NCI-H1105 (cell line): ENCODE measurements at places on chromosomes 6 and 20.

GRCh38 chr6:121443971-121444541, 8.6 kb downstream of the GJA1 start:
- DNase-seq, result no peak

DNA sequence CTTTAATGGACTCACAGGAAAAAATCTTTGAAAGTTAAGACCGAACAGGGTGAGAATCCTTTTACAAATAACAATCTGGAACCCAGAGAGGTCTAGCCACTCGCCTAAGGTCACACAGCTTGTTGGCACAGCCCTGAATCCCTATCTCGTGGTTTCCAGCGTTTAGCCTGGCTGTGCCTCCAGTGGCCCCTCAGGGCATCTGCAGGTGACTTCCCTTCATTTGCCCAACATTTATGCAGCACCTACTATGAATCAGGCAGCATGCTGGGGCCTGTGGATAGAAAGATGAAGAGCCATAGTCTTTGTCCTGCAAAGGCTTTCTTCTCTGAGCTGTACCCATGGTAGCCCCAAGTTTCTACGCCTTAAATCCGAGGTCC, 2.6 kb upstream of the NR2E1 start:
- no peak for DNase-seq

GRCh38 chr20:54585217-54585616, 109.8 kb downstream of the DOK5 start:
- DNase-seq, result no peak

DNA sequence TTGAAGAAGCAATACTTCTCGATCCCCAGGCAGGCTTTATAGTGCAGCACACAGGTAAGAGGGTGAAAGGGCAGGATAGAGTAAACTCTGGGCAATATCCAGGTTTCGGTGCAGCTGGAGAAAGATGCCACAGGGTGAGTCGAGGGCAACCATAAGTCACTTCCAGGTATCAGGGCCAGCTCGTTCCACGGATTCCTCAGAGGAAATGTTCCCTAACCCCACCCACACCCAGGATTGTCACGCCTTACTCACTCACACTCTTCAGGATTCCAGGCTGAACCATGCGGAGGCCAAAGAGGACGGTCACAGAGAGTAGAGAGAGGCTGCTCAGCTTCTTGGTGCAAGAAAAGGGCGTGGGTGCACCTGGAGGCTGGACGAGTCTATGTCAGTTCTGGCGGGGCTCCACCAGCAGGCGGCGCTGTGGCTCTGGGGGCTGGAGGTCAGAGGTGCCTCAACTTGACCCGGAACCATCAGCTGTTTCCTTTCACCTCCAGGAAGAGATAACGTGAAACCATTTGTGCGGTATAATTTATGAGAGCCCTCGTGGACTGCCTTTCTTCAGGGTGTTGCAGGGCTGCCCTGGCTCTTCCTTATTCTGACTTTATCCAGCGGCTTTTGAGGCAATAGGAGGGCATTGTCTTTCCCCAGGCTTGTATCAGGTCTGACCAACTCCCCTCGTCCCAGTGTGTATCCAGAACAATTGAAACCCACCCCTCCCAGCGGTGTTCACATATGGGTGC, 14.5 kb upstream of the WFDC12 start:
- DNase-seq, result no peak

DNA sequence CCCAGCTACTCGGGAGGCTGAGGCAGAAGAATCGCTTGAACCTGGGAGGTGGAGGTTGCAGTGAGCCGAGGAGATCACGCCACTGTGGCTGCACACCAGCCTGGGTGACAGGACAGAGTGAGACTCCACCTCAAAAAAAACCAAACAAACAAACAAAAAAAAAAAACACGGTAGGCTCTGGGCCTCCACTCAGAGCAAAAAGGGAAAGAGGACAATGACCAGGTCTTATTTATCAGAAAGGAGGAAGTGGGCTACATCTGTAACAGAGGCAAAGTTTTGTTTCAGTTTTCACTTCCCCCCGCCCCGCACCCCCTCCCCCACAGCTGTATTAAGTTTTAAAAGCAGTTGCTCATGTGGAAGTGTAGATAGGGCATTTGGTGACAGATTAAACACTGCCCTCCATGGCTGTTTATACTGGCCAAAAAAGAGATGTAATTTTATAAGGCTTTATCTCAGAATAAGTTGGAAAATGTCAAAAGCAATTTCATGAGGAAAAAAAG, 114.6 kb downstream of the RCAN2 start:
- no peak for DNase-seq

DNA sequence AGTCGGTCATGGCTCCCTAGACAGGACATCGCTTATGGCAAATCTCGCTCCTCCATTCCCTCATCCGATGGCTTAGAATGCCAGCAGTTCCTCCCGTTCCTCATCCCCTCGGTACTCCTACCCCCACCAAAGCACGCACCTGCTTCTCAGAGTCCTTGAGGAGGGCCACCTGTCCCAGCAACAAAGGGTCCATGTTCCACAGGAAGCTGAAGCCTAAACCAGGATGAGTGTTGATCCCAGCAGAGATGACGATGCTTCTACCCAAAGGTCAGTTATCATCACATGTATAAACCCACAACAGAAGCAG, 111.2 kb downstream of the THBS2 start:
- no peak for DNase-seq

DNA sequence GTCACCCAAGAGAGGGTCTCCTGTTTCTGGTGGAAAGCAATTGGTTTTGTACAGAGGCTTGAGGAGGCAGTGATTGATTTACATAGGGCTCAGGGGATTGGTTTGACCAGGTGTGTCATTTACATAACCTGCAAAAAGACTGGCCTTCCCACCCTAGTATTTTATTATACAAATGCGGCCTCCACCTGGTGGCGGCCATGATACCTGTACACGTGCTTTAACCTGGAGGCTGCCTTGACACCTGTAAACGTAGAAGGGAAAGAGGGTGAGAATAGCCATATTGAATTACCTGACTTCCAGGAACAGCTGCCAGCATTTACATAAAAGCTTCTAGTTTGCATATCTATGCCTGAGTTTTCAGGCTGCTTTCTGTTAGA, 48.7 kb downstream of the HLA-DPB1 start:
- no peak for DNase-seq

DNA sequence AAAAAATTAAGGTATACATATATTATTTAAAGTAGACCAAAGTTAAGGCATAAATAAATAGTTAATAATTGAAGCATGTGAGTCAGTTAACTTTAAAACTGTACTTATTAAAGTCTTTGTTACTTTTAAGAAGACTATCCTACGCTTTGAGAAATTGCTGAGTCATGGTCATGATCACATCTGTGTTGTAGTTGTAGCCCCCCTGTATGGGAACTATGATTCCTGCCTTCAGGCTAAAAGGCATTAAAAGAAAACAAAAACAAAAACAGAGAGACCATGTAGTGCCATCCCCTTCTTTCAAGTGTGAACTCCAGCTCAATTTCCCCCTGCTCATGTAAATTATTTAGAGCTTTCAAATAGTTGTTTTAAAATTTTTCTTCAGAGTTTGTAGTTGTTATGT, 123.4 kb downstream of the FLRT3 start:
- DNase-seq, result no peak

DNA sequence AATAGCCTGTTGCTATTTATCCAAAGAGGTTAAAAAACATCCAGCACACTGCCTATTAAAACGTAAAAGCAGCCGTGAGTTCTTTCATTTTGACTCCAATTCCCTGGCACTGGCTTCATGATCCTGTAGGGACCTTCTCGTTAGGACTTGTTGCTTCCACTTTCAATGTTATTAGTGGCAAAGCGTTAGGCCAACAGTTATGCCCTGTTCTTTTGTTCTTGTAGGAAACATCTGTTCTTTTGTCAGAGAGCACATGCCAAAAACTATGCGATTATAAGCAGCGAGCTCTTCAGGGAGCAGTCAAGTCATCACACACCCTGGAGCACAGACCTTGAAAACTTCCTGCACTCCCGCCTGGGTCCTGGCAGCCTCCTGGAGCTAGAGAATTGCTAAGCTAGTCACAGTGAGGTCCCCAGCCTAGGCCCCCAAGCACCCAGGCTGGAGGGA, 609.5 kb upstream of the ARID1B start:
- peak; percentile 85 for DNase-seq

GRCh38 chr6:44918671-44919296, 409.3 kb upstream of the RUNX2 start:
- DNase-seq, result no peak

- no peak for DNase-seq
These were observed 245.3 kb downstream of the DLL1 start for GRCh38 chr6:170045563-170045960.

DNA sequence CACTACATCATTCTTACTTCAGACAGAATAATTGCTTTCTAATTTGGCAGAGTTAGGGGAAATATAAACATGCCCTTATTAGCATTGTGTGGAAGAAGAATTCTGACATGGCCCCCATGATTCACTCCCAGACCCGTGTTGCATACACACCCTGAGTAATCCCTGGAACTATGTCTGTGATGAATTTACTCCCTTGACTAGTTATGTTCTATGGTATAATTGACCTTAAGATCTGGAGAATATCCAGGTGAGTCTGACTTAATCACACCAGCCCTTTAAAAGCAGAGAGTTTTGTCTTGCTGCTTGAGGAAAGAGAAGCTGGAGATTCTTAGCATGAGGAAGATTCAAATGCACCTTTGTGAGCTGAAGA, 262.9 kb downstream of the SOX4 start:
- no peak for DNase-seq

GRCh38 chr6:88266126-88266525, 100.0 kb upstream of the CNR1 start:
- DNase-seq, result no peak

GRCh38 chr6:49666930-49667757, 30.5 kb upstream of the RHAG start:
- DNase-seq, result no peak

GRCh38 chr6:74925683-74926082, 280.2 kb downstream of the COL12A1 start:
- no peak for DNase-seq

- DNase-seq, result no peak
These were observed 553.7 kb downstream of the CD109 start for GRCh38 chr6:74249658-74250057.

DNA sequence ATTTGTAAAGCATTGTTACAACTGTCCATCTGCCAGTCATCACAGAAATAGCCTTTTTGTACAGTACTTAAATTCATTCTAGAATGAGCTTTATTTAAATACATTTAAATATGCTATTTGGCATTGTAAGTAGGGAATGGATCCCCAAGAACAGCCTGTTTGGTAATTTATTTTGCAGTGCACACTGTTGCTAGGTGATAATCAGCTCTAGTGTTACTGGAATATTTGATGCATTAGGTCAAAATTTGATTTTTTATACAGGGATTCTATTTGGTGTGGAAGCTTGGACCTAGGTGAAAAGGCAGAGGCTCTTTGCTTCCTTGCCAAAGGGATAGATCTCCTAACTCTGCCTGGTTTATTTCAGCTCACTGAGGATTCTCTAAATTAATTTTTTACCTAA, 593.7 kb downstream of the EPM2A start:
- DNase-seq, result no peak

DNA sequence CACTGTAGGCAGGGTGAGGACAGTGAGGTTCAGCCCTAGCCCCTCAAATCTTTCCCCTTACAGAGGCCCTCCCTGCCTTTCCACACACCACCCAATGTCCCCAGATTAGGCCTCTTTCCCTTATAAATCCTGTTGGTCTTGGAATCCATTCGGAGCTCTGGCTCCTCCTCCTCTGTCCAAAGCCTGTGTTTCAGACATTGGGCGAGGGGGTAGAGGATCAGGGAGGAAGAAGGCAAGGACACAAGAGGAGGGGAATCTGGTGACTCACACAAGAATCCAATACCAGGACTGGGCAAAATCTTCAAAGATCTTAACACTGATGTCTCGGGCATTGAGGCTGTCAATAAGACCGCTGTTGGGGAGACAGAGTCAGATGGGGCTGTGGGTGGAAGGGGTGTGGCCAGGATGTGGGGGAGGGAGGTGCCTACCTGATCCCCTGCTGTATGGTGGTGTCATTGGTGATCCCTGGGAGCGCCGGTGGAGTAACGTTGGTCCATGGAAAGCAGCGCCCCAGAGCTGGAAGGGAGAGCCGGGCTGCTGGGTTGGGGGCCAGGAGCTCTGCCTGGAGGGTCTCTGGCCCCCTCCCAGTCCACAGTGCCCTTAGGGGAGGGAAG, 7.6 kb downstream of the SLC44A4 start:
- no peak for DNase-seq

DNA sequence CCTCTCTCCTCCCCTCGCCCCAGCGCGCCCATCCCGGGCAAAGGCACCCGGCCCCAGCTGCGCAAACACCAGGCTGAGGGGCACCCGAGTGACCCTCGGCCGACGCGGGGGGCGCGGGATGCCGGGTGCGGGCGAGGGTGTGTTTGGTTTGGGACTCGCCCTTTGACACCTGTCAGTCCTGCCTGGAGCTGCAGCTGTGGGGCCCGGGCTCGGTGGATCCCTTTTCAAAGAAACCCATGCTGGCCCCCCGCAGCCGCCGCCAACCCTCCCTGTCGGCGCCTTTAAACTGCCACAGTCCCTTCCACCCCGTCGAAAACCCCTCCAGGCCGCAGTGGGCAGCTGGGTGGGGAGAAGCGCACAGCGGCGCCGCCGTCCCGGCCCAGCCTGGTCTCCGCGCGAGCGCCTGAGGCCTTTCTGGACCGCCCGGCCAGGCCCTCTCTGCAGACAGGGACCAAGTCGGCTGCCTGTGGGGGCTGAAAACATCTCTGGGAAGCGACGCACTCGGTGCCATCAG, 5.5 kb downstream of the FOXQ1 start:
- no peak for DNase-seq

DNA sequence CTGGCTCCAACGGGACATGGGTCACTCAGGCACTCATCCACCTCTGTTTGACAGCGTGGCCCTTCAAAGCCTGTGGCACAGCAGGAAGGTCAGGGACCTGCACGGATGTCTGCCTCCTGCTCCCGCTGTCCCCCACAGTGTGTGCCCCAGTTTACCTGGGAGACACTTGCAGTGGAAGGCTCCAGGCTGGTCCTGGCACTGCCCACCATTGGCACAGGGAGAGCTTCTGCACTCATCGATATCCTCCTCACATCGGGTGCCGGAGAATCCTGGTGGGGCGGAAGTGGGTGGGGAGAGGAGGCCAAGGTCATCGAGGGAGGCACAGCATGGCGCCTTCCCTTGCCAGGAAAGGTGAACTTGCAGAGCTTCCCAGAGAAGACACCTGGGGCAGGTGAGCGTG, 6.9 kb downstream of the NOTCH4 start:
- DNase-seq, result no peak

- DNase-seq, result no peak
These were observed 50.4 kb downstream of the NOL4L start for GRCh38 chr20:32534661-32535240.

GRCh38 chr20:53215166-53215565, 243.0 kb downstream of the TSHZ2 start:
- no peak for DNase-seq

DNA sequence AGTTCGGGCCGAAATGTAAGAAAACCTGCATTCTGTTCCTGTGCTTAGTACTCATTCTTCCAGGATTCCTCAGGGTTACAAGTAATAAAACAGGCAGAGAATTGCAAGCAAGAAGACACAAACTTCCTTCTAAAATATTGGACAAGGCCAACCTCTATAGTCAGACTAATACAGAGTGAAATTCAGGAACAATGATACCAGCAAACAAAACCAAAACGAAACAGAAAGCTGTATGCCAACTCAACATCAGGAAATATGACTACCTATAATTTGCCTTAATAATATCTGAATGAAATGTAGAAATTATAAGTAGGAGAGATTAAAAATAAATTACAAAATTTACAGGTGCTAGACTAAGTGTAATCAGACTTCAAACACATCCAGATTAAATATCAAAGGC, 238.8 kb downstream of the HIVEP2 start:
- DNase-seq, result no peak

GRCh38 chr6:167350731-167351655, 26.1 kb downstream of the TTLL2 start:
- peak; percentile 83 for DNase-seq

GRCh38 chr6:44104481-44105021, 22.7 kb downstream of the MRPL14 start:
- DNase-seq, result no peak

GRCh38 chr6:166573511-166574216, 12.8 kb downstream of the RAMACL start:
- DNase-seq, result no peak
